Hindlimb muscle (tissue), 1 donor: ENCODE measurements at places on chromosomes 2 and 18.

DNA sequence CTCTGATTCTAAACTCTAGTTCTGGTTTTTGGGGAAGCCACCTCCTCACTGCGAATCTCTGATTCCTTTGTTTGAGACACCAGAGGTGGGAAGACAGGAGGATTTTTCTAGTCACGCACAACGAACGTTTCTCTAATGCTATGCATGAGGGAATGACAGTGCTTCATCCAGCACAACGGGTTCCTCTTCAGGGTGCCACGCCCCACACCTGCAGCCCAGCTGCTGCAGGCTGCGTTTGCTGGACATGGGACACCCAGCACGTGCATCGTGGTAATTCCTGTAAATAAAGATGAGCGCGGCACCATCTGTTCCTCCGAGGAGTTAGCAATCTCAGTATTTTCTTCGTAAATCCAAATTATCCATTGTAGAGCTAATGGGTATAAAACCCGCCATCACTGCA, 37.5 kb upstream of the TPO start:
- DNase-seq = no peak

DNA sequence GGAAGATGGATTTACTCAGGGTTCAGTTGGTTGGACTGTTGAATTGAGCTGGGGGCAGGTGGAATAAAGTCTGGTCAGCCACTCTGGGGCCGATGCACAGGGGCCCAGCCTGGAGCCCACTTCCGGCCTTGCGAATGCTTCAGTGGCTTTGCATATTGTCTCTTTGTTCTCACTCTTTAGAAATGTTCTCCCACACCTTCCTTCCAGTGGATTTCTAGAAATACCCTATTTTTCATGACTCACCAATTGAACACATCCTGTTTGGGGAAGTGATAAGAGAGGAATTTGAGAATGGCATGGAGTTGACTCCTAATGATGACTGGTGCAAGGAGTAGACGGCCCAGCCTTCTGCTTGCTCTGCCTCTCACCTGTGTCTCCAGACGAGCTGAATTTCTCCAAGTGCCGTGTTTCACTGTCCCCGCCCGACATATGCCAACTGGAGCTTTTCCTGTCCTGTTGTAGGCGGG, 28.1 kb downstream of the ASAP2 start:
- DNase-seq = no peak

GRCh38 chr2:108918156-108918874, 70.7 kb downstream of the EDAR start:
- no peak for DNase-seq

DNA sequence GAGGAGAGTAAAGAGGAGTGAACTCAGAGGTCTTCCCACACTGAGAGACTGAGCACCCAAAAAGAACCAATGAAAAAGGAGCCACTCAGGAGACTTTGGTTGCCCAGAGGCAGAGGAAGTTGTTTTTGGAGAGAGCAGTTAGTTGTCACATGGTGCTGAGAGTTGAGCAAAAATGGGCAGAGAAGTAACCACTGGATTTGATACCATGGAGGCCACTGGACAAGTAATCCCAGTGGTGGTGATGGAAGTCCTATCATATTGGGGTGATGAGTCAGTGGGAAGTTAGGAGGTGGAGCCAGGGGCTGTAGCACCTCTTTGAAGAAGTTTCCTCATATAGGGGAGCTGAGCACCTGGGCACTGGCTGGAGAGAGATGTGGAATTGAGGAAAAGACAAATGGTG, 235.8 kb downstream of the TPGS2 start:
- DNase-seq = no peak

- no peak for DNase-seq
These were observed 258.5 kb downstream of the ASXL3 start for GRCh38 chr18:33836564-33836963.

DNA sequence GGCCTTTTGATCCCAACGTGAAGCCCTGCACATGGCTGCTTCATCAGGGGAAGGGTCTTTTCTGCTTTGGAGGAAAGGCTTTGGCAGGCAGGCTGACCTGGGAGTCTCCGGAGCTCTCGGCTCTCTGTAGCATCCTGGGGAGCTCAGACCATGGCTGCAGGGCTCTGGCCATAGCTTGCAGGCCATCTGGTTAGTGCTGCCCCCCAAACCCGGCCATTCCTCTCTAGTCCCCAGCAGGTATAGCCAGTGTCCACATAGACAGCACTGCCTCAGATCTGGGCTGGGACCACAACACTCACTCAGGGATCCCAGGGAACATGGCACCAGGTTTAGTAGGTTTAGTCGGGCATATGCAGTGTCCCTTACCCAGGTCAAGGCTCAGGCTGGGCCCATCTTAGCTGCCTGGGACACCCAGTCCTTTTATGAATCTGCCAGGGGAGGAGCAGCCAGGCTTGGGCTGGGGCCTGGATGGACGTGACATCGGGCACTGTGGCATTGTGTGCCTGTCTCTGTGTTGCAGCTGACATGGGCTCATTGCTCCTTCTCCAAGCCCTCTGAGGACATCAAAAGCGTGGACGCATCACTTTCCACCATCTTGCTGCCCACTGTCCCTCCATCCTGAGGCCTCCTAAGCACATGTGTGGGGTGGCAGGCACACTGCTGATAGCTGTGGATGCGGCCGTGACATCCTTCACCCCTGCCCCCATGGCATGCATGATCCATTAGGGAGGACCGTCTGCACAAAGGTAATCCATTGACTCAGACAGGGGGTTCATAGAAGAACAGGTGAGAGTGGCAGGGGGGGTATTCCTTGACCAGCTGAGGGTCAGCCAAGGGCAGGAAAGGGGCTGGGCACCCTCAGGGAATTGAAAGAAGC, 19.2 kb upstream of the GPR35 start:
- DNase-seq = no peak

DNA sequence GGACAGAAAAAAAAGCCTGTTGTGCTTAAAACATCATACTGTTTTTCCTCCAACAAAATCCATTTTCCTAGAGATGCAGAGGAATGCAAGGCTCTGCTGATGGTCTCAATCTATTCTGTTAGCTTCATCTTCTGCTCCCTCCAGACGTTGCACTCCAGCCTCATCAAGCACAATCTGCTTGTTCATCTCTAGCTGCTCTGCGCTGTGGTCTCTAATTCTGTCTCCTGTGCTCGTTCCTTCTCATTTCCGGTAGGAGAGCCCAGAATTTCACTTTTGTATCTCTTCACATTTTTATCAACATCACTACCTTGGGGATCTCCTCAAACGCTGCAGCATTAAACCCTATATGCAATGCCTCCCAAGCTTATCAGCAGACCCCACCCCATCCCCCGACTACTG, 708.9 kb downstream of the RNF144A start:
- no peak for DNase-seq

- no peak for DNase-seq
These were observed 6.7 kb upstream of the ATG16L1 start for GRCh38 chr2:233244818-233245217.

DNA sequence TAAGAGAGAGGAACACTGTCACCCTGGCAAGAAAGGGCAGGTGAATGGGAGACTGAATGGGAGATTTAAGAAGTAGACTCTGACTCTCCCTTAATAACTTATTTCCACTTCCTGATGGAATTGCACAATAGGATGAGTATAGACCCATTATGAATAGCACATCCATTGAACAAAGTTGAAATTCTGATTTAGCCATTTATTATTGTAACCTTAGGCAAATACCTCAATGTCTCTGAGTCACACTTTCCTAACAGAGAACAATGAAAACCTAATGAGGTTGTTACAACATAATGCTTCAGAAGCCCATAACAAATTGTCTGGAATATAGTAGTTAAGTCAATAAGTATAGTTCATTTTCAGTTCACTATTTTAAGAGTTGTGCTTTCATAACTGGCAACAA, 78.9 kb downstream of the NRXN1 start:
- DNase-seq = no peak

DNA sequence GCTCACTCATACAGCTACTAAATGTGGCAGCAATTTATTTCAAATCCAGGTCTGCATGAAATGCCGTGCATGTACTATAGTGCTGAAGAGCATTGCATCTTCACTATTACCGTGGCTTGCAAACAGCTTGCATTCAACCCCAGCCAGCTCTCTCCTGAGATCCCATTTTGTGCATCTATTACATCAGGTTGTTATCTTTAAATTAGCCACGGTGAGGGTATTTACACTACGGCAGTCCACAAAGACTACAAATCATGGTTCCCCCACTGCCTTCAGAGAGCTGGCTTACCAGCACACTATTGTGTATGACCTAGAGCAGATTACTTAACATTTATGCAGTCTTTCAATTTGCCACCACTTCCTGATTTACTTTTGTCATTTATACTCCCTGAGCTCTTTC, 621.3 kb upstream of the LRATD1 start:
- no peak for DNase-seq
